ENCODE measurements at places on chromosomes 4 and X.

DNA sequence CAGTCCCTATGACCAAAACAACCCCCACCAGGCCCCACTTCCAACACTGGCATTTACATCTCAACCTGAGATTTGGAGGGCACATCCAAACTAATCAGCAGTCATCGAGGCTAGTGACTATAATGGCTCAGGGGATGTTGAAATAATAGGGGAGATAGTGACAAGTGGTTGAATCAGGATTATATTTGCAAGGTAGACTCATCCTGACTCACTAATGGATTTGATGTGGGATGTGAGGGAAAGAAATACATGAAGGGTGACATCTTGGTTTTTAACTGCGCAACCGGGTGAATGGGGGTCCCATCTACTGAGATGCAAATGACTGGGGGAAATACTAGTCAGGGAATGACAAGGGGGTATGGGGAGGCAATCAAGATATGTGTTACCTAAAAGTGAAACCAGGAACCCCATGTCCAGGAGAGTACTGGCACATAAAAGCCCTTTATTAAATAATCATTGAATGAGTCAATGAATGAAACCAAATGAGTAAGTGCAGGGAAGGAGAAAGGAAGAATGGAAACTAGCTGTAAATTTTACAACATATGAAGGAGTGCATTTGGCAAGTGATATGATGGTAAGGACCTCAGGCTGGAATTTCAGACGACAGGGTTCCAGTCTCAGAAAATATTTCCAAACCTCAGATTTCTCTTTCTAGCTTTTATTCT lies 78.3 kb downstream of the PARM1 start:
- no peak for DNase-seq

- no peak for DNase-seq
Observed at GRCh38 chrX:108437349-108438109, 693 bp downstream of the COL4A6 start.

DNA sequence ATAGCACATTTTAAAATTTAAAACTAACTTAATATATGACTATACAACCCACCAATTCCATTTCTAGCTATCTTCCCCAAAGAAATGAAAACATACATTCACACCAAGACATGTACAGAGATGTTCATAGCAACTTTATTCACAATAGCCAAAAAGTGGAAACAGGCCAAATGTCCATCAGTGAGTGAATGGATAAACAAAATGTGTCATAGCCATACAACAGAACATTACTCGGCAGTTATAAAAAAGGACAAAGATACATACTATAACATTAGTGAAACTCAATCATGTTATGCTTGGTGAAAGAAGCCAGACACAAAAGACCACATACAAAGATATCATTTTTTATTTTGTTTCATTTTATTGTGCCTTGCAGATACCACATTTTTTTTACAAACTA lies 396.8 kb downstream of the PACRGL start:
- peak; percentile 41 for DNase-seq

DNA sequence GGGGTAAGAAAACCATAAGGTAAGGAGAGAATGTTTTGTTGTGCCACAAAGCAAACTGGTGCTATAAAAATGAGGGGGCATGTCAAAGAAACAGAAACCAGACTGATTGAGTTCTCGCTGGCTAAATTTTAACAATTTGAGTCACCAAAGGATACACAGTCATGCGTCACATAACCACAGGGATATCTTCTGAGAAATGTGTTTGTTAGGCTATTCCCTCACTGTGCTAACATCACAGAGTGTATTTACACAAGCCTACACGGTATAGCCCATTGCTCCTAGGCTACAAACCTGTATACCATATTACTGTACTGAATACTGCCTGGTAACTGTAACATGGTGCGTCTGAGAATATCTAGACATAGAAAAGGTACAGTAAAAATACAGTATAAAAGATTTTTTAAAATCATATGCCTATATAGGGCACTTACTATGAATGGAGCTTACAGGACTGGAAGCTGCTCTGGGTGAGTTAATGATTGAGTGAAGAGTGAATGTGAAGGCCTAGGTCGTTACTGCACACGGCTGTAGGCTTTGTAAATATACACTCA lies 50.1 kb downstream of the FBXW7 start:
- peak; percentile 94 for DNase-seq

GRCh38 chrX:54808109-54808604 lies 612 bp downstream of the MAGED2 start:
- no peak for DNase-seq

DNA sequence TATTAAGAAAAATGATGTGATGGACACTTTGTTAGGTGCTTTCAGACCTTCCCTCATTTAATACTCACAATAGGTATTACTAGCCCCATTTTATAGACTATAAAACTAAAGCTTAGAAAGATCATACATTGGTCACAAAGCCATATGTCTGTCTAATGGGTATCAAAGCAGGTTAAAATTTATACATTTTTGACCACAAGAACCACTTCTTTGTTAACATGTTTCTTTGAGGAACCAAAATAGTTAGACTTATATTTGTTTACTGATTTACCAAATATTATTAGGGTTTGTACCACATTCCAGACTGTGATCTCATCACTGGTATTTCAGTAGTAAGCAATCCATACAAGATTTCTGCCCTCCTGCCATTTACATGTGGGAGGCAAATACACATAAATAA lies 363.3 kb downstream of the NAF1 start:
- DNase-seq, result no peak

DNA sequence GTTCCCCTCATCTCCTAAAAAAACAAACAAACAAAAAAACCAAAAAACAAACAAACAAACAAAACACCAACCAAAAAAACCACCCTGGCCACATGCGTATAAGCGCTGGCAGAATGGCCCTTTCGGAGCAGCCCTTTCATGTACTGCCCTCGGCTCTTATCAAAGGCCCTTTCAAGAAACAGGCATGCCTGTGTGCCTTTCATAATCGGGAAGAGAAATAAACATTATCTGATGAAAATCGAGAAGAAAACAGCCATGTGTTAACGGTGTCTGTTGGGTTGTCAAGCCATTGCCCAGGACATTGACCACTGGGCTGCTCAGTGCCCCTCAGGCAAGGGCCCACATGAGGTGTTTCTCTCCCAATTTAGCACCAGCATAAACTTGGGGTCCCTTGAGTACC lies 68.3 kb downstream of the PJA1 start:
- no peak for DNase-seq

DNA sequence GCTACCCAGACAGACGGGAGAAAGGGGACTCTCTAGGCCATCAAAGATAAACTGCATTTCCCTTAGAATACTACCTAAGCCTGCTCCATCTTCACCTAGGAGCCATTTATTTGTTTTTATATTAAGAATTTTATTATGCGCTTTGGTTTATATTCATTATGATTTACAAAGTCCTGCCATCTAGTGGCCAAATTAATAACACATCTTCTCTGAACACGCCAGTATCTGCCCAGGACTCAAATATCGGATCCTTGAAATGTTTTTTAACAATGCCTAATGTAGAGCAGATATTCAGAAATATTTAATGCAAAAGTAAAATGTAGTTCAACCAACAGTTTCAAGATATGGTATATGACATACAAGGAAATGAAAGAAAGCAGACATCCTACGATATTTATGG lies 20.8 kb upstream of the PRPS2 start:
- peak; percentile 45 for DNase-seq

DNA sequence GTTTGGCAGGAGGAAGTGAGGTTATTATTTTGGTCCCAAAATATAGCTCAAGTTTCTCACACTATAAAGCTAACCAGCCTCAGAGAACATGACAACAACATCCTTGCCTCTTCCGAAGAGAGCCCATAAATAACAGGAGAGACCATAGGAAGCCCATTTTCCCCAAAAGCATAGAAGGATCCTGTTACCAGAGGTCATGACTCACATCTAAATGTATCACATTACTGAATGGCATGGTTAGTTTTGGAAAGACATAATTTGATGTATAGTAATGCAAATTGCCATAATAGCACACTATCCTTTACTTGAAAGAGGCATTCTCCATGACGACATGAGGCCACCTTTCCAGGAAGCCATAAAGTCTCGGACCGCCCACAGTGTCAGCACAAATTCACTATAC lies 238.8 kb upstream of the GRIA3 start:
- no peak for DNase-seq

GRCh38 chr4:4805887-4806286 lies 53.6 kb upstream of the MSX1 start:
- DNase-seq, result no peak

DNA sequence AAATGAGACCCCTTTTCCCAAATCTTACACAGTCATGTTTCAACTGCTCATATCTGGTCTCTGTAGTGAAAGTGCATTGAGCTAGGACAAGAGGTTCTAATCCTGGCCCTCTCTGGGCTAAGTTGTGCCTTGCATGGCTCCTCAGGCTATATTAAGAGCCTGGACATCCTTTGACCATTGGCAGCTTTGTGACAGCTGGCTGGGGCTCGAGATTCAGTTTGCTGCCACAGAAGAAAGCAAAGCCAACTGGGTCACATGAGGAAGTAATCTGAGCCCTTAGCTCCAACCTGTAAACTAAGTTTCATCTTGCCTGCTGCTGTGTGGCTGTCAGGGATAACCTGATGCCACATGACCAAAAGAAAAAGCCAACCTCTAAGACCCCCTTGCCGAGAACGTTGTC lies 51.8 kb upstream of the JADE1 start:
- DNase-seq, result peak; percentile 58

All from DMS53 (cell line).